ENCODE measurements at places on chromosomes 5 and 9. TPM values are rescaled to one million over a fixed set of nuclear protein-coding genes. Genes with fewer than 3 reads are reported as not detected.

Gene F12
- total RNA-seq: 25.2 TPM

Gene CPLANE1
- 5.9 TPM for total RNA-seq

Gene ZFP2
- not detected for total RNA-seq

Gene ZNF883
- total RNA-seq: 0.91 TPM

Gene LTC4S
- total RNA-seq: 0.25 TPM

Gene THBS4
- total RNA-seq: not detected

Gene GPR21
- total RNA-seq: not detected

Gene NEURL1B
- total RNA-seq: 3.3 TPM

Gene COL23A1
- total RNA-seq: not detected

Gene FOXD4L3
- 0.18 TPM for total RNA-seq

Gene PCDHA12
- total RNA-seq: 2.8 TPM

Gene SEMA6A
- 0.39 TPM for total RNA-seq

Gene FOXD4
- total RNA-seq: 0.82 TPM
